ENCODE measurements at places on chromosomes 6 and 20. TPM values are rescaled to one million over a fixed set of nuclear protein-coding genes. Genes with fewer than 3 reads are reported as not detected.

- no peak for DNase-seq
These were observed 29.5 kb downstream of the TSHZ2 start for GRCh38 chr20:53001498-53002301.

- DNase-seq, result no peak
These were observed 441.6 kb downstream of the HACE1 start for GRCh38 chr6:104418125-104418524.

GRCh38 chr6:143361536-143362191 is 88.8 kb downstream of the ADAT2 start:
- no peak for DNase-seq

- no peak for DNase-seq
These were observed 1.9 kb downstream of the MAPK14 start for GRCh38 chr6:36029464-36029863.

GRCh38 chr6:106444777-106445507 is 84.4 kb downstream of the CRYBG1 start:
- DNase-seq, result no peak

- no peak for DNase-seq
These were observed 50.1 kb upstream of the INSM1 start for GRCh38 chr20:20317621-20318364.

DNA sequence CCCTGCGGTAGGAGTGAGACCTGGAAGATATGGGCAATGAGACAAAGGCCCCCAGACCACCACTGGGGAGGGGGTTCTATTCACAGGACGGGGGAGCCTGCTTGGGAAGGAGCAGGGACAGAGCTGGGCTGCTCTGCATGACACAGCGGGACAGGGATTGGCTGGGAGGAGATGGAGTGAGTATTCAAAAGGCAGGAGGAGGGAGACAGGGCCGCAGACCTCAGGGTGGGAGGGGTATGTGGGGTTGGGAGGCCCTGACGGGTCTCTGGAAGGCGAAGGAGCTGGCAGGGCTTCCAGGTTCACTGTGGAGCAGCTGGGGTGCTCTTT is 60.8 kb upstream of the RPS6KA2 start:
- no peak for DNase-seq

- DNase-seq, result no peak
These were observed 22.4 kb upstream of the SLC9A8 start for GRCh38 chr20:49790077-49790798.

- no peak for DNase-seq
These were observed 403.4 kb downstream of the GJA1 start for GRCh38 chr6:121838842-121839241.

GRCh38 chr20:24131281-24131680 is 142.7 kb upstream of the GGTLC1 start:
- no peak for DNase-seq

GRCh38 chr20:3316136-3316535 is 77.1 kb upstream of the SLC4A11 start:
- DNase-seq, result no peak

DNA sequence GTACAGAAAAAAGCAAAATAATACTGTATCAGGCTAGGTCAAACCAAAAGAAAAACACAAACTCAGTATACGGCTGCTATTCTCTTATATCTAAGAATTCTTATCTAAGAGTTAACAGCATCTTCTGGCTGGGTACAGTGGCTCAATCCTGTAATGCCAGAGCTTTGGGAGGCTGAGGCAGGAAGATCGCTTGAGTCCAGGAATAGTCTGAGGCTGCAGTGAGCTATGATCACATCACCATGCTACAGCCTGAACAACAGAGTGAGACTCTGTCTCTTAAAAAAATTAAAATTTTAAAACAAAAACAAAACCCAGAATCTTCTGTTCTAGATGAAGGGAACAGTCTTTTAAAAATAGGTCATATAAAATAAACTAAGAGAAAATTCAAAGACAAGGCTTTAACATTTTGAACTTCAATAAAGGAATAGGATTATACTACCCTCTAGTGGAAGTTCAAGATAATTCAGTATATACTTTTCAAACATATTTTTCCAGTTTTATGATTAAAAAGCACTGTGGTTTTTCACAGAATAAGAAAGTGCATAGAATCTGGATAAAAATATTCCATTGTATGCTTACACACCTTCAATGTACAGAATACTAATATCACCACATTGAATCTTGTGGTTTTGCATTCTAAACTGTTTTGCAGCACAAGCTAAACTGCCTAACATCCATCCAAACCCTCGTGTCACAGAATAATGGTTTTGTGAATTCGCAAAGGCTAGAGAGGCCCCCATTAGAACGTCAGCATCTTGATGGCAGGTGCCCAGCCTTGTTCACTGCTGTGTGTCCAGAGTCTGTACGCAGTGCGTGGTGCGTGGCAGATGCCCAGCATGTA is 39.3 kb downstream of the DTNBP1 start:
- DNase-seq, result no peak

DNA sequence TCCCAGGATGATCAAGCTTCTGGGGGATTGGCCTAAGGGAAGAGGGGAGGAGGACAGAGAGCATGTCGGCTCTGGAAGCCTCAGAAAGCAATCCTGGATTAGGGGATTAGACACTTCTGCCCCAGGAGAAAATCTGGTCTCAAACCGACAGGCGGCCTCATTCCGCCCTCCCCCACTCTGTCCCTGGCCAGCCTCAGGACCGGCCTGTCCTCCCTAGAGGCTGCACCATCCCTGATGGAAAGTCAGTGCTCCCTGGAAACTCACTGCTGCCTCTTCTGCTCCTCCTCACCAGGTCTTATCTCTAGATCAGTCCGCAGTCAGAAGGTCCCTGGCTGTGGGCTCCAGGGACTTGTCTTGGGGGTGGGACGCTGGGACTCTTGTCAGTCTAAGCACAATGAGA is 905 bp upstream of the SLC12A5 start:
- no peak for DNase-seq

DNA sequence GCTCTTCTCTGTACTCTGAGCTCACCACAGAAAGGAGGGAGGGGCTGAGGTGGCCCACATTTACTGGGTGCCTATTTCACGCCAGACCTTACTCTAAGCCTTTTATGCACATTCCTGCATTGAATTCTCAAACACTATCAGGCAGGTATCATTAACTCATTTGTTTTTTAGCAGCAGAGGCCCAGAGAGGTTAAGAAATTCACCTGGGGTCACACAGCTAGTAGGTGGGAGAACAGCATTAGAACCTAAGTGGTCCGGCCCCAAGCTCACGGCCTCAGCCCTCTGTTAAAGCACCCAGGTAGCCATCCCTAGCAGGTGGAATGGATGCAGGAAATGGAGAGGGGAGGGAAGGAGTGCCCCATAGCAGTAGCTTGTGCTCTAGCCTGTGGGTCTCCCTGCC is 84.5 kb downstream of the GRM4 start:
- no peak for DNase-seq

- DNase-seq, result no peak
These were observed 534.3 kb downstream of the BMP2 start for GRCh38 chr20:7301807-7302206.

DNA sequence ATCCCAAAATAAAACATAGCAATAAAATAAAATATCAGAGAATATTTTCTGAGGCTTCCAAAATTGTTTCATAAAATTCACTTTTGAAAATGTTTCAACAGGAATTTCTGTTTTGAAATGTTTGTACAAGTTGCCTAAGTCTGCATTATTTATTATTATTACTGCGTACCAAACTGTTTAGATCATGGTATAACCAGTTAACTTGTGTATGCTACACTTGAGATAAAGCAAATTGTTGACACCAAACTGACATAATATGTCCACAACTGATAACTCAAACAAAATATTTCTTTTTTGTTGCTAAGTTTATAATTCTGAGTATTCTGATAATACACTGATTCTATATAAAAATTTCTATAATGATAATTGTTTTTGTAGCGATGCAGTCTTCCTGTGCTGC is 531.8 kb upstream of the EYS start:
- no peak for DNase-seq

DNA sequence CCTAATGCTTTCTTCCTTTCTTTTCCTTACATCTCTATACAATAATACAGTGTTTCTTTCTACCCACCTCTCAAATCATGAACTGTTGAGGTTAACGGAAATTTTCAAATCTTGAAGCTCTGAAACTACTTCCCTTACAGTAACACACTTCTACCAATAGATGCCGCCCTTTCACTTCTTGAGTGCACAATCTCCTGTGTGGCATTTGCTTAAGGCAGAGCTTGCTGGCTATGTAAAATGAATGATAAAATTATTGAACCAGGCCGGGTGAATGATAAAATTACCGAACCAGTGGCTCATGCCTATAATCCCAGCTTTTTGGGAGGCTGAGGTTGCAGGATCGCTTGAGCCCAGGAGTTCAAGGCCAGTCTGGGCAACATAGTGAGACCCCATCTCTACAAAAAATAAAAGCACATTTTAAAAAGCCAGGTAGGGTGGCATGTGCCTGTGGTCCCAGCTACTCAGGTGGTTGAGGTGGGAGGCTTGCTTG is 56.8 kb downstream of the KCNS1 start:
- no peak for DNase-seq

DNA sequence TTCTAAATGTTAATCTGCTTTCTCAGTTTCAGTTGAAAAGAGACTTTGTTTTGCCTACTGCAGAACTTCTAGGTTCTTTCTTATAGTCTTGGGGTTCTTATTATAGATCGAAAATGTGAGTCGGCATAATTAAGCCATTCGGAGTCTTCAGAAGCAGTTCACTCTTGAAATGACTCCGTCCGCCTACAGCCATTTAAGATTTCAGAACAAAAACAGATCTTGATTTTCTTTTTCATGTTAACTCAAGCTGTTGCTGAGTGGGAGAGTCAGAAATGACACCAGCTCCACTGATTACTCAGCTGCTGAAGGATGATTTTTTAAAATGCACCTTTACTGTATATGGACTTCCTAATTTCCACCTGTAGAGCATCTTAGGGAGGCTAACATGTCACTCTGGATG is 15.9 kb downstream of the PRDM1 start:
- DNase-seq, result no peak

- peak; percentile 31 for DNase-seq
These were observed 78.4 kb downstream of the GMPR start for GRCh38 chr6:16316741-16317251.

The TMC2 gene
- not detected for total RNA-seq

The C6orf89 gene
- 36.4 TPM for total RNA-seq

The DNMT3B gene
- 0.34 TPM for total RNA-seq

All from T-helper 17 cell (primary cell).